ENCODE measurements at places on chromosomes 2 and 18. TPM values are rescaled to one million over a fixed set of nuclear protein-coding genes. Genes with fewer than 3 reads are reported as not detected.

DNA sequence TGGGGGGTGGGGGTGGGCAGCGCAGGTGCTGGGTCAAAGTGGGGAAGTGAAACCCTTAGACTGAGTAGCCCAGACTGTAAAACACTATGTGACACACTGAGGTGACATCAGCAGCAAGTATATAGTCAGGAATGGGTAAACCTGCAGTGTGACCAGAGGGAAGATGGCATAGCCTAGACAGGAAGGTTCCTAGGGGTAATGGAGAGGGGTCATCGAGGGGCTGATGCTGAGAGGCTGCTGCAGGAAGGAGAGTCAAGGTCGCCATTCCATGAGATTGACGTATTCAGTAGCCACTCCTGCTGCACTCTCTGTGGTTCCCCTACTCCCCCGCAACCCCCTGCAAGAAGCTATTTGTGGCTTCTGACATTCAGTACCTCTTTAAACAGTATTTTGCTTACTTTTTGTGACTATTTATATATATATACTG, 111.7 kb downstream of the CHST9 start:
- H3K4me3 ChIP-seq = no peak overlapping the region
- no peaks in the 10 kb centered on the region for H3K27me3 ChIP-seq
- H3K27ac ChIP-seq = no peak overlapping the region
- no peaks in the 10 kb centered on the region for H3K36me3 ChIP-seq

- DNase-seq = no peak
- no peak overlapping the region for H3K4me3 ChIP-seq
- no peak overlapping the region for H3K27ac ChIP-seq
- no peaks in the 10 kb centered on the region for H3K4me1 ChIP-seq
Observed at GRCh38 chr2:233121856-233122255, 61.7 kb downstream of the INPP5D start.

- no peaks in the 10 kb centered on the region for H3K27me3 ChIP-seq
- H3K4me3 ChIP-seq = no peak overlapping the region
- H3K4me1 ChIP-seq = no peaks in the 10 kb centered on the region
- DNase-seq = no peak
- no peak overlapping the region for H3K27ac ChIP-seq
Observed at GRCh38 chr2:9032536-9033255, 29.2 kb upstream of the MBOAT2 start.

GRCh38 chr2:99729104-99730025, 239.5 kb upstream of the REV1 start:
- H3K27ac ChIP-seq = no peak overlapping the region
- H3K4me3 ChIP-seq = no peak overlapping the region
- H3K27me3 ChIP-seq = no peaks in the 10 kb centered on the region
- no peak for DNase-seq
- no peaks in the 10 kb centered on the region for H3K4me1 ChIP-seq

GRCh38 chr18:7233134-7233810, 2.4 kb downstream of the LRRC30 start:
- no peak for DNase-seq
- no peaks in the 10 kb centered on the region for H3K36me3 ChIP-seq
- H3K27ac ChIP-seq = no peak overlapping the region
- H3K27me3 ChIP-seq = no peaks in the 10 kb centered on the region
- H3K4me3 ChIP-seq = no peak overlapping the region

DNA sequence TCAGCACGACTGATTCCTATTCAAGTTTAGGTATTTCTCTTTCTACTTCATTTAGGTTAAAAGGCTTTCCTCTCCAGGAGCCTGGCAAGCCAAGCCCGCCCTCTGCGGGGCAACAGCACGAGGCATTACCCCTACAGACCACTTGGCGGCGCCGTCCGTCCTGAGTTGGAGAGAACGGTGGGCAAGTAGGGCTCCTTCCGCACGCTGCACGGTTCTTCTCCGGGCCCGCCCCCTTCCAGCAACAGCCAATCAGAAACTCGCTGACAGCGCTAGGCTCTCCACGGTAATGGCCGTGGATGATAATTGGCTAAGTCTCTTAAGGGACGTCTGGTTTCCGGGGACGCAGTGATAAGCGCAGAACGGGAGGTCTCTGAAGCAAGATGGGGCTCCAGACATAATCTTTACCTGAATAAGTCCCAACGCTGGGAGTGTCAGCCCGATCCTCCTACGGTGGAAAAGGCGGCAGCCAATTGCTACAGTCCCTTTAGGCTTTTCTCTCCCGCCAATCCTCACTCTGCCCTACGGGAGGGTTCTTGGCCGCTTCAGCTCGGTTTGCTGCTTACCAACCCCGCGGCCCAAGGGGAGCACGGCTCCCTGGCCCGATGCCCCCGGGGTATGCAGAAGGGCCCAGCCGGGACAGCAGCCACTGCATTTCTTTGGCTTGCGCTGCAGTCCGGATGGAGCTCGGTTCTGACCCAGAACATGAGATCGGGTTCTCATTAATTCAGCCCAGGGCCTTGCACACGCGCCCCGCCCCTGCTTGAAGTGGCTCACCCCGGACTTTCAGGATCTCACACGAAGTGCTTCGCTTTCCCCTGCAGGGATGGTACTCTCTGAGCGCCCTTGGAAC, 206.9 kb upstream of the PKDCC start:
- peak overlapping the region; percentile 83 for H3K27ac ChIP-seq
- H3K27me3 ChIP-seq = no peaks in the 10 kb centered on the region
- peaks cover 5% of the 10 kb centered on the region for H3K4me1 ChIP-seq
- H3K36me3 ChIP-seq = no peaks in the 10 kb centered on the region
- peak; percentile 96 for DNase-seq

DNA sequence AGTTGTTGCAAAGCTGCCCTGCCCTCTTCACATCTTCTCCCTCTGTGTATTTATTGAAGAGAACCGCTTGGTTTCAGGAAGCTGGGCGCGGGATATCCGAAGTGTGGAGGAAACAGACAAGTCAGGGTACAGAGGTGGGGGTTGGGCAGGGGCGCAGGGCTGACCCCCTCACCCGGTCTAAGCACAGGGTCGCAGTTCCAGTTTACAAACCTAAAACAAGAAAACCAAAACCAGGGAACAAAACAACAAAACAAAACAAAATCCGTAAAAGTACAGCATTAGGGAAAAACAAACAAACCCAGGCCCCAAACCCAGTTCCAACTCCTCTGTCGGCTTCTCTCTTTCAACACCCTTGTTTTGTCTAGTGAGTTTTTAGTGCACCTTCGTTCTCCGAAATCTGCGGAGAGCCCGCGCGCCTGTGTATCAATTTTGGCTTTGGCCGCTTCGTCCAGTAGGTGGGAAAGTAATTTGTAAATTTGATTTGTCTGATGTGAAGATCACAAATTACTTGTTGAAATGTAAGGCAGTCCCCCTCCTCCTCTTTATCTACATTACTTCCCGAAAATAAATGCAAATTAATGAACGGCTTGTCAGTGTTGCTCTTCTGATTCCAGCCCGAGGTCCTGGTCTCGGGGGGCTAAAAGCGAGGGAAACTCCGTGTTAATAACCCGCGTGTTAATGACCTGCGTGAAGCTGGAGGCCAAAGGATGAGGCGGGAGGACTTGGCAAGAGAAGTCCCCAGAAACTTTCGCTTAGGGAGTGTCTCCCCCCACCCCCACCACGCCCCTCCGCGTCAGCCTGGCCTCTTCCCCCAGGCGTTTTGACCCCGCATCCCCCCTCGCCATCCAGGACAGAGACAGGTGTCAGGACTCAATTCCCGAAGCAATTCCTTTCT, 6.9 kb downstream of the OTX1 start:
- H3K4me1 ChIP-seq = peaks cover 28% of the 10 kb centered on the region
- peaks cover 4% of the 10 kb centered on the region for H3K27me3 ChIP-seq
- no peak overlapping the region for H3K27ac ChIP-seq
- no peak overlapping the region for H3K4me3 ChIP-seq

GRCh38 chr2:31475692-31476091, 61.1 kb upstream of the XDH start:
- no peaks in the 10 kb centered on the region for H3K36me3 ChIP-seq
- no peaks in the 10 kb centered on the region for H3K4me1 ChIP-seq
- DNase-seq = no peak
- peaks cover 4% of the 10 kb centered on the region for H3K27me3 ChIP-seq
- H3K27ac ChIP-seq = no peak overlapping the region

DNA sequence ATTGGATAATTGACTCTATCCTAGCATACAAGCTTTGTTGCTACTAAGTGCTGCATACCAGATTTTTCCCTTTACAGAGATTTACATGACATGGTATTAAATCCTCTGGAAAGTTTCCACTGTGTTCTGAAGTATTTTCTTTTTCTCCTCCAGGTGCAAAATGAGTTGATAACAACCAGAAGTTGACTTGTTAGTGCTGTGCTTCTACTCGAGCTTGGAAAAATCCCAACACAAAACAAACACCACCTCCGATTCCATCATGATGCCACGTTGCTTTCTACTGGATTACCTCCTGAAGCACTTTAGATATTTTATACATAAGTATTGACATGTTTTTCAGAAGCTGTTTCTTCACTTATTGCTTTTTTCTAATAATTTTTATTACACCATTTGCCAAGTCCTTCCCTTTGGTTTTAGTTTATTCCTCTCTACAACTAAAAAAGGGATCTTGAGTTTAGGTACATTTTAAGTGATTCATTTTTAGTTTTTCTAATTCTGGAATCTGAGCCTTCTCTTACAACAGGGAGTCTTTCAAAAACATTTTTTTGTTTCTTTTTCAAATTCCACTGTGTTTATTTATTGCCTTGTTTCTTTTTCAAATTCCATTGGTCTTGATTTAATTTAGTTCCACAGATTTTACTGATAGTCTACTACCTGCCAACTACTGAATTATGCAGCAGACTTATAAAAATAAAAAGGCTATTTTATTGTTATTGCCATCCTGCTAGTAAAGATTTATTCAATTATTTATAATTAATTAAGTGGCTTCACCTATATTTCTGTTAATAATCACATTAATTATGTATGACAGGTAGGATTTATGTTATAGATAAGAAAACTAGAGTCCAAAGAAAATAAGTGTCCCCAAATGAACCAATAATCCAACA, 143.4 kb downstream of the PPP1R1C start:
- no peaks in the 10 kb centered on the region for H3K4me1 ChIP-seq
- H3K27me3 ChIP-seq = no peaks in the 10 kb centered on the region

DNA sequence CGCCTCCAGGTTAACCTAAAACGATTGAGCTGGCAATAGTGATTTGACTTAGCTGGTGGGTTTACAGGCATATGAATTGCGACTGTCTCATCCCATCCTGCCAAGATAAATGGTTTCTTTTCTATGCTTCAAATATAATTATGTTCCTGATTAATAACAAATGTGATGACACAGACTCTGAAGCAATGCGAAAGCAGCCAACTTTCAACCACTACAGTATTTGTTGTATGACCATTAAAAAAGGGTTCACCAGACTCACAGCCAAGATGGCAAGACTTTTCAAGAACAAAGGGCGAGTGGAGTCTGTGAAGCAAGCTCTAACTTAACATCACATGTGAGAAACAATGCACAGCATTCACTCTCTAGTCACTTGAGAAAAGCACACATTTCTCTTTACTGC, 186.6 kb downstream of the PID1 start:
- no peak for DNase-seq
- no peak overlapping the region for H3K4me3 ChIP-seq
- H3K4me1 ChIP-seq = no peaks in the 10 kb centered on the region
- H3K36me3 ChIP-seq = no peaks in the 10 kb centered on the region
- no peak overlapping the region for H3K27ac ChIP-seq
- H3K27me3 ChIP-seq = no peaks in the 10 kb centered on the region

GRCh38 chr2:234178330-234179030, 128.0 kb downstream of the SPP2 start:
- H3K4me1 ChIP-seq = no peaks in the 10 kb centered on the region
- H3K27me3 ChIP-seq = no peaks in the 10 kb centered on the region
- DNase-seq = no peak
- no peak overlapping the region for H3K4me3 ChIP-seq

DNA sequence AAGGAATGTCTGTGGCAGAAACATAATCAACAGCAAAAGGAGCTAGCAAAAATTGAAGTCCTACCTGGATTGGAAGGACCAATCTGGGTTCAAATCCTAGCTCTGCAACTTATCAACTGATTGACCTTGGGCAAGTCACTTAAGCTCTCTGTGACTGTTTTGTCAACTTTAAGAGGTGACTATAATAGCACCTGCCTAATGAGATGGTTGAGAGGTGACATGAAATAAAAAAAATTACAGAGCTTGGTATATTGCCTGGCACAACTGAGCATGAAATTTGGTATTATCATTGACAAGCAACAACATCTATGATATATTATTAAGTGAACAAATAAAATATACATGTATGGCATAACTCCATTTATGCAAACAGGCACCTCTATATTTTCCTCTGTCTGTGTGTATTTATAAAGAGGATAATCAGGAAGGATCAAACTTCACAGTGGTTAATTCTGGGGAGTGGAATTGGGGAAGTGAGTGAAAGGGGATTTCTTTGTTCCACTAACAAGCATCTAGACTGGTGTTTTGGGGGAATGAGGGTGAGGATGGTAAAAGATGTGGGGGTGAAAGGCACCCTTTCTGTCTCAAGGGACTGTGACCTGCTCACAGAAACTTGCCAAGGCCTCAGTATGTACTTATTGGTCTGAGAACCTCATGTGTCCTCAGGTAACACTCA, 132.8 kb upstream of the SERTAD2 start:
- no peaks in the 10 kb centered on the region for H3K4me1 ChIP-seq
- no peak overlapping the region for H3K4me3 ChIP-seq
- no peaks in the 10 kb centered on the region for H3K27me3 ChIP-seq
- no peak for DNase-seq

GRCh38 chr2:37098416-37099118, 14.2 kb downstream of the GPATCH11 start:
- no peaks in the 10 kb centered on the region for H3K4me1 ChIP-seq
- H3K36me3 ChIP-seq = peaks cover 10% of the 10 kb centered on the region
- no peak overlapping the region for H3K4me3 ChIP-seq

The EGR4 gene
- not detected for polyA plus RNA-seq

The EN1 gene
- polyA plus RNA-seq = not detected

The TFCP2L1 gene
- polyA plus RNA-seq = not detected

The CRYGD gene
- not detected for polyA plus RNA-seq

The CCDC68 gene
- not detected for polyA plus RNA-seq

The FZD7 gene
- not detected for polyA plus RNA-seq

Data from naive thymus-derived CD4-positive, alpha-beta T cell (primary cell).